ENCODE measurements at places on chromosomes 2 and 18.

DNA sequence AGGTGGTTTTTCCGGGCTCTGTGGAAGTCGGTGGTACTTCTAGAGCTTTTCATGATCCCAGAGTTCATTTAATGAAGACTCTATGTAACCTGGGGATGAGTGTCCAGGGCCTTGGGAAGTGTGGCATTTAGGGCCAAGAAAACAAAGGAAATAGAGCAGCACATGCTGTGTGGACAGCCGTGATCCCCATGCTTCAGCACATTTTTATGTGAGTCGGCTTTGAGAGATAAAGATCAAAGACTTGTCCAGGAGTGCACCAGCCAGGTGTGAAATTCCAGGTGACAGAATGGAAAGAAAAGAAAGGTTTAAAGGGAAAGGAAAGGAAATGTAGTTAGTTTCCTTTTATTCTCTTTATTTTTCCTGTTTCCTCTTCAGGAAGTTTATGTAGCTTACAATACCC is 258.0 kb upstream of the NRP2 start:
- DNase-seq: no peak

- no peak for DNase-seq
Observed at GRCh38 chr2:19569300-19569791, 210.9 kb upstream of the OSR1 start.

- DNase-seq: no peak
Observed at GRCh38 chr18:20963027-20963426, 148.6 kb downstream of the ROCK1 start.

DNA sequence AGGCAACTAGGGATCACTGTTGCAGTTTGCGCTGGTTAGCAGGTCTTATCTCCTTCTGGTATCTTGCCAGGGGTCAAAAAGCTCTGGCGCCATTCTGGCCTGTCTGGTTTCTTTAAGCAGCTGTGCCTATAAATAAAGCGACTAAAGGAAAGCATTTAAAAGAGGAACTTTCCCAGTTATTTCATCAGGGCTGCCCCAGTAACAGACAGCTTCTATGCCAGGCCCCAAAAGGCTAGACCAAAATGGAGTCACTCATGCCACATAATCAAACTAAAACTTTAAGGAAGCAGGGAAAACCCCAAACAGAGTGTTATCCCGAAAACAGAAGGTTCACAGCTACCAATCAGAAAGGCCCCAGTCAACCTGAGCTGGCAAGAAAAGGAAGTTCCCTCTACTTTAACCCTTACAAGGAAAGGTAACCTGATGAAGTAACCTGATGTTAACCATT is 41.2 kb upstream of the HNRNPA3 start:
- no peak for DNase-seq

- no peak for DNase-seq
Observed at GRCh38 chr2:231573096-231573495, 19.6 kb upstream of the TEX44 start.

DNA sequence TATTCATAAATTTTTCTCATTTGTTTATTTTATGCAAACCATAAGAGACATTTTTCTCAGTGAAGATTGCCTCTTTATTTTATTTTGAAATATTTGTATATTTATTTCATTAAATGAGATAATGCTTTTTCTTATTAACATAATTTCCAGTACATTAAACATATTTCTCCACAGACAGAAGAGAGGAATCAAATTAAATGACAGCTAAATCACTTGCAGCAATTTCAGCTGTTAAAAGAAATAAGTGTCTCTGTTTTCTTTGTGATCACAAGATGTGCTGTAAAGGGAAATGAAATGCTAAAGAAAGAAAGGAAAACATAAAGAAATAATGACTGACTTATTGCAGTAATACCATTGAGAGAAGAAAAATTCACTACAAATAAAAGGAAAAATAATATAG is 414.0 kb upstream of the FANCL start:
- DNase-seq: no peak

- no peak for DNase-seq
Observed at GRCh38 chr2:102262216-102263129, 48.9 kb upstream of the IL1RL1 start.

DNA sequence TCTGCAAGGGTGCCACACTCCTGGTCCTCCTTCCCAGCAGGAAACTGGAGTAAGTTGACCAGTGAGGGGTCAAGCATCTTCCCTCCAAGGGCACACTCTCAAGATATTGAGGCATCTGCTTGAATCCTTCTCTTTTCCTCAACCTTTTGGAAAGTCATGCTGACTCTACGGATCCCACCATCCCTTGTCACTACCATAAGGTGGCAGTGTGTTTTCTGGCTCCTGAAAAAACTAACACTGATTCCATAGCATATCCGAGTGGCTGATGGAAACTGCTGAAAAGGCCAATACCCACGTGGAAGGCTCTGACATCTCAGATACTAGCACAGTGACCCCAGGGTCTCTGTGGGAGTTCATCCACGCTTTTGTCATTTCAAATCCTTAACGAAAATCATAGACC is 37.1 kb downstream of the GPR45 start:
- no peak for DNase-seq

DNA sequence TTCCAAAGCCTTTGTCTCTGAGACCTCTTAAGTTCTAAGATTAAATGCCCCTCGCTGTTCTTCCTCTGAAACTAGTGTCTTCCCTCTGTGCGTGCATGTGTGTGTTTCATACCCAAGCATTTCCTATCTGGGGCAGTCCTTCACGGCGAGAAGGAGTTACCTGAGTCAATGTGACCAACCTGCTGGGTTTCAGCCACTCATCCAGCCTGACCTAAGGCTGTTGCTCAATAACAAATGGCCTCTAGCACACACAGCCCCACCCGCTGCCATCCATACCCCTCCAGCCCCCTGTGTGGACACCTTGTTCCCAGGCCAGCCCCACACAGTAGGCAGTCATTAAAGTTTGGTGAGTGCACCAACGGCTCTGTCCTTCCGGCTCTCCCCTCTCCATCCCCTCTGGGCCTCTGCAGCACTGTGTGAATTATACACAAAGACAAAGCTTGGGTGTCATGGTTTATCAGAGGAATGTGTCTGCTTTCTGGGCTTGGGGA is 53.8 kb upstream of the FOSL2 start:
- no peak for DNase-seq

DNA sequence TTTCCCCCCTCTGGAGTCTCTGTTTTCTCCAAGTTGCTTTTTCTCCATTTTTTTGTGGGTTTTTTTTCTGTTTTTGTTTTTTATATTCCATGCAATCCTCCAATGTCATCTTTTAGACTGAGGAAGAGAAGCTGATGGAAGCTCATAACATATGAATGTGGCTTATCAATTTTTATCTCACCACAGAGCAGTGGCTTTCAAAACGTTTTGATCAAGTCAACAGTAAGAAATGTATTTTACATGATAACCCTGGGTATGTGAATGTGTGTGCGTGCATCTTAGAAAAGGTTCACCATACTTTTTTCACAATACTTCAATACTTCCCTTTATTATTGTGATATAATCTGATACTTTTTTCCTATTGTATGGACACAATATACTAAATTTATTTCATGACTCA is 64.6 kb upstream of the CDCA7 start:
- DNase-seq: no peak

GRCh38 chr18:73961804-73962203 is 185.8 kb downstream of the FBXO15 start:
- no peak for DNase-seq

- no peak for DNase-seq
Observed at GRCh38 chr2:88085099-88085498, 17.5 kb downstream of the SMYD1 start.

DNA sequence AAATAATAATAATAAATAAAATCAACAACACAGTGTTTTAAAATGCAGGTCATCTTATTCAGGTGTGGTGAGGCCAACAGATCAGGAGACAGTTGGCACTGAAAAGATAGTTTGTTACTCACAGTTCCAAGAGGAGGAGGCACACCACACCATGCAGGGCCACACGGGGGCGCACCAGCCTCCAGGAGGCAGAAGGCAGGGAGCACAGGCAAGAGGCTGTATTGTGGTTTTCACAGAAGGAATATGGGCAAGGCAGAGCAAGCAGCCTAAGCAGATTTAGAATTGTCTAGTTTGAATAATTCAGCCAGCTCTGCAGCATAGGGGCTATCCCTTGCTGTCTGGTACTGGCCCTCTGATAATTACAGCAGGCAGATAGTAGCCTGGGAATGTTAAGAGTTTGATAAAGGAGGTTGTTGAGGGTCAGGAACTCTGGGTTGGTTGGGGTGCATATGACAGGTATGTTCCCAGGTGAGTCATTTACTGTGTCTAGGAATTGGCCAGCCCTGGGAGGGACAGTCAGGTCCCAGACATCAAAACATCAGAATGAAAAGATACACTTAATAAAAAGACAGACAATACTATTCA is 31.3 kb downstream of the KIAA2012 start:
- DNase-seq: no peak

DNA sequence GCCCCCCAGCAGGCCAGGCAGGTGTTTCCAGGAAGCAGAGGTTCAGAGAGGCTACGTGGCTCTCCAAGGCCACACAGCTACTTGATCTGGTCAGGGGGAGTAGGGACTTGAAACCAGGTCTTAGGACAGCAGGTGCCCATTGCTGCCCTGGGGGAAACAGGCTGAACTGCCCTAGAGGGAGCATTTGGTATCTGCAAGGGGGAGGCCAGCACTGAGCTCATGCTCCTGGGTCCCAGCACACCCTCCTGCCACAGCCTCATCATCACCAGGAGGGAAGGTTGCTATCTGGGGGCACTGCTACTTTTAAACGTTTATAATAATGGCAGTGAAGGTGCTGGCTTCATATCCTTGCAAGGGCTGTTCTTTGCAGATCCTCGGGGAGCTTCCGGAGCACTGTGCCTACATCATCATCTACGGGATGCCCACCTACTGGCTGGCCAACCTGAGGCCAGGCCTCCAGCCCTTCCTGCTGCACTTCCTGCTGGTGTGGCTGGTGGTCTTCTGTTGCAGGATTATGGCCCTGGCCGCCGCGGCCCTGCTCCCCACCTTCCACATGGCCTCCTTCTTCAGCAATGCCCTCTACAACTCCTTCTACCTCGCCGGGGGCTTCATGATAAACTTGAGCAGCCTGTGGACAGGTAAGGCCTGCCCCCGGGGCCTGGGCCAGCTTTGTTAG is 36.1 kb downstream of the ABCG8 start:
- DNase-seq: no peak

GRCh38 chr2:227891673-227892072 is 20.2 kb downstream of the DAW1 start:
- no peak for DNase-seq

DNA sequence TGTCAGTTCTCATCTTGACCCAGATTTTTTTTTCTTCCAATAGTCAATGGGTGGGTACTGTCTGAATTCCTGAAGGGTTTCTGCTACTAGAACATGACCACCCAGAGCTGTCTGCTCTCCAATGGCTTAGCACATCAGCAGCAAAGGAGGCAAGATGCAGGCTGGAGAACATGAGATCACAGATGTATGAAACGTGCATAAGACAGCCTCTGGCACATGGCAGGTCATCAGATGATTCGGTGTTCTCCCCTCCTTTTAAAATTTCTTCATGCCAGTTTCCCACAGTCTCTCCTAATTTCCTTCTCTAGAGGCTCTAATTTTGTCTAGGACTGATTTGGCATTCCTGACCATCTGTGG is 359.3 kb upstream of the TNP1 start:
- DNase-seq: no peak

- no peak for DNase-seq
Observed at GRCh38 chr2:156511803-156512202, 75.6 kb downstream of the GPD2 start.

GRCh38 chr2:239726631-239727181 is 298.4 kb downstream of the NDUFA10 start:
- no peak for DNase-seq

DNA sequence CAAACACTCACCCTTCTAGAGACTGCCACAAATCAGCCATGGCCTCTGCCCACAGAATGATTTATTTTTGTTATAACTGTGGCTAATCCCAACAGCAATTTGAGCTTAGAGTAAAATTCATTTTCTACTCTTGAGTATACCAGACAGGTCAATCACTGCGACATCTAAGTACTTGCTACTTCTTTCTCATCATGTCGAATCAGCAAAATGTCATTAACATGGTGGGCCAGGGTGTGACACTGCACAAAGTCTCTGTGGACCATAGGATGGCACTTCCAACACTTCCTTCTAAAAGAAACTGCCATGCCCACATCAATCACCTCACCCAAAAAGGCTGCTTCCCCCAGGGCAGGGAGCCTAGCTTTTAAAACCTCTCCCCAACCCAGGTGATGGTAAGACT is 64.4 kb downstream of the KCNG3 start:
- no peak for DNase-seq

GRCh38 chr2:11573418-11574175 is 39.8 kb downstream of the GREB1 start:
- DNase-seq: no peak

DNA sequence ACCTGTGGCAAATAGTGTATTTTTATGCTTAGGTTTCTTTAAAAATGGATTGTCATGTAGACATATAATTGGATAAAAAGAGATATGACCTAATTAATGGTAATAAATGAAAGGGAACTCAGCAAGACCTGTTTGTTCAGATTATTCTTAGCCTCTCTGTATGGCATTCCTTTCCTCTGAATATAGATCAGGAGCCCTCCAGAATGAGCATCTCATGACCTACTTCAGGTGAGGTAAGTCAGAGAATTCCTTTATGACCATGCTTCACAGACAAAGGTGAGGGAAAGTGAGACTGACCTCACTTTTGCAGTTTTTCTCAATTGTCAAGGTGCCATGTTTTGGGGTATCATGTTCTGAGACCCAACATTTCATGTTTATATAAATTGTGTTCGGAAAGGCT is 1744.3 kb upstream of the PIK3C3 start:
- DNase-seq: no peak

- DNase-seq: no peak
Observed at GRCh38 chr2:186913870-186914269, 64.9 kb upstream of the ZSWIM2 start.

- no peak for DNase-seq
Observed at GRCh38 chr2:173734797-173735196, 230.4 kb downstream of the SP3 start.

GRCh38 chr2:119008108-119008507 is 66.1 kb downstream of the MARCO start:
- DNase-seq: no peak

DNA sequence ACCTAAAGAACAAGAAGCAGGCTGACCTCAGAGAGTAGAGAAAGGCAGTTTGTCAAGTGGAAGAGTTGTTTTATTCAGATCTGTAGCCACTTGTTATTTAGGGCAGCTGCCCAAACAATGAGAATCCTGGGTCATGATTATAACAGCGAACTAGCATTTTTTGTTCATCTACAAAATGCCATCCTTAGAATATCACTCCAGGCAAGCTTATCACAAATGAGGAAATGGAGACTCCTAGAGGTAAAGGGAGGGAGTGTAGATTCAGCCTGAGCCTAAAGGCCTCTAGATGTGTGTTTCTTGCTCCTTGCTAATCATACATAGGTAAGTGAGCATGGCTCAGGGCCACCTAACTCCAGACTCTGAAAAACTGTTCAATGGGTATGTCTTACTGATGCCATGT is 126.1 kb downstream of the HNMT start:
- no peak for DNase-seq

DNA sequence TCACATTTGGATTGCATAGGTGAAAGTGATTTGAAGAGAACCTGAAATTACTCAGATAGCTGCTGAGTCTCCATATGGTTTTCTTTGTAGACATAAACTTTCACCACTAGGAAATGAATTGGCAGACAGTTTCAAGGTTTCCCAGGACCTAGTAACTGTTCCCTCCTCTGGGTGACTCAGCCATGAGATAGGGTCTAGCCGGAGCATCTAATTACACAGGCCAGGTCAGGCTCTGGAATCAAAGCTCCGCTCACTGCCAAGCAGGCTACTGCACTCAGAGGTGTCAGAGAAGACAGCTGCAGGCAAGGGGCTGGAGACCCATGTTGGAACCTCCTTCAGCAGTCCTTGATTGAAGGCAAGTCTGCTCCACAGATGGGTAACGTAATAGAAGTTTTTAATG is 429.2 kb downstream of the TNS1 start:
- DNase-seq: no peak

- no peak for DNase-seq
Observed at GRCh38 chr18:58396144-58396543, 232.7 kb downstream of the ALPK2 start.

All from activated CD4-positive, CD25-positive, alpha-beta regulatory T cell treated with anti-CD3 and anti-CD28 coated beads, Interleukin-2, amount 50 U/mL, for 16 hours (primary cell).